ENCODE measurements at places on chromosomes 13 and 19.

GRCh38 chr13:34864671-34865070, 77.4 kb upstream of the NBEA start:
- peak; percentile 5 for DNase-seq

- peak; percentile 55 for DNase-seq
These were observed 26.4 kb upstream of the SCEL start for GRCh38 chr13:77508959-77509620.

- no peak for DNase-seq
These were observed 15.4 kb downstream of the ADAT3 start for GRCh38 chr19:1920644-1921043.

GRCh38 chr19:48964205-48965039, 687 bp upstream of the FTL start:
- no peak for DNase-seq

GRCh38 chr13:66195238-66195637, 1034.9 kb downstream of the PCDH9 start:
- DNase-seq = no peak

GRCh38 chr19:17506745-17507144, 4.7 kb upstream of the PGLS start:
- DNase-seq = no peak

GRCh38 chr19:46863818-46864629, 3.2 kb downstream of the ARHGAP35 start:
- peak; percentile 93 for DNase-seq

DNA sequence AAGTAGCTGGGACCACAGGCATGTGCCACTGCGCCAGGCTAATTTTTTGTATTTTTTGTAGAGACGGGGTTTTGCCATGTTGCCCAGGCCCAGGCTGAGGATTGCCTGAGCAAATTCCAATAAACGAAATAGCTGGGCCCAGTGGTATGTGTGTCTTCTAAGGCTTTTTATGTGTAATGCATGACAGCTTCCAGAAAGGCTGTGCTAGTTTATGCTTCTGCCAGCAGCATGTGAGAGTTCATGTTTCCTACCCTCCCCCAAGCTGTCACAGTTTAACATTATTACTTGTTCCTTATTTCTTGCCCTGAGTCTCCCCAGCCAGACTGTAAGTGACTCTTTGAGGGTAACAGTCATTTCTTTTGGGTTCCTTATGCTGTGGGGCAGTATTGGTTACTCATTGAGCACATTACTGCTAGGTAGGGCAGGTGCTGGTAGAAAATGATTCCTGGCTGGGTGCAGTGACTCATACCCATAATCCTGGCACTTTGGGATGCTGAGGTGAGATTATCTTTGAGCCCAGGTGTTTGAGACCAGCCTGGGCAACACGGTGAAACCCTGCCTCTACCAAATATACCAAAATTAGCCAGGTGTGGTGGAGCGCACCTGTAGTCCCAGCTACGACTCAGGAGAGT, 13.6 kb downstream of the GPATCH1 start:
- no peak for DNase-seq

DNA sequence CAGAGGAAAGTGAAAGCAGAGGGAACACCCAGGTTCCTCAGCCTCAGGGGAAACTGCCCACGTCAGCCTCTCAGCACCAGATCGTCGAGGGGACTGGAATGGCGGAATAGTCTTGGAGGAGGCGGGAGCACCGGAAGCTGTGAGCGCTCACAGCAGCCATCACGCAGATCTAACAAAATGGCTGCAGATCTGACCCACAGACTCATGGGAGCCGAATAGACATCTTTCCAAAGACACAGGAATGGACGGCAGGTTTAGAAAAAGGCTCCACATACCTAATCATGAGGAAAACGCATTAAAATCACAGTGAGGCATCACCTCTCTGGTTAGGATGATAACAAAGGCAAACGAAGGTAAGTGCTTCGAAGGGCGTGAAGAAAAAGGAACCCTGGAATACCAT, 11.8 kb upstream of the LILRA2 start:
- DNase-seq = no peak

GRCh38 chr13:78430166-78430791, 173.1 kb downstream of the POU4F1 start:
- DNase-seq = no peak

DNA sequence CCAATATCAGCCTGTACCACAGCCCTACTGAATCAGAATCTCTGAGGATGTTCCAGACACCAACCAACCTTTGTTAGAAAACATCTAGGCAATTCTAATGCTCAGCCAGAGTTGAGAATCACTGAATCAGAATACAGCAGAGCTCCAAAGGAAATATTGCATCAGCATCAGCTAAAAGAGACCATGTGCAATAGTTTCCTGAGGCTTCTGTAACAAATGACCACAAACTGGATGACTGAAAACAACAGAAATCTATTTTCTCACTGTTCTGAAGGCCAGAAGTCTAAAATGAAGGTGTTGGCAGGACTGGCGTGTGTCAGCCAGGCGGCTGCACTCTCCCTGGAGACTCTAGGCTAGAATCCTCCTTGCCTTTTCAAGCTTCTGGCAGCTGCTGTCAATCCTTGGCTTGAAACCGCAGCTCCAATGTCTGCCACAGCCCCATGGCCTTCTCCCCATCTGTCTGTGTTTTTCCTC, 1.2 kb upstream of the DCT start:
- DNase-seq = no peak

DNA sequence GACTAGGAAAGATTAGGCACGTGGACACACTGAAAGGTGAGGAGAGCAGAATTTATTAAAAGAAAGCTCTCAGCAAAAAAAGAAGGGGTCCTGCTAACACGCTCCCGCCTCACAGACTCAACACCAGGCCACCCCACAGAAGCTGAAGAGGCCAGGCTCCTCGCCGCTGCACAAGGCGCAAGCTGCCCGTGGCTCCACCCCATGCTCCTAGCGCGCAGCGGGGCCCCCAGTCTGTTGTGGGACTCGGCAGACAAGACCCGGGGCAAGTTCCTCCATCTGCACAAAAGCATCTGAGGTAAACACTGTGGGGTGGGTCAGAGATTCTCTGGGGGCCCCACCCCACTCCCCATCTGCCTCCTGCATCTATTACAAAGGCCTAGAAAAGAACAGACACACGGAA, 1462.4 kb downstream of the EFNB2 start:
- no peak for DNase-seq

DNA sequence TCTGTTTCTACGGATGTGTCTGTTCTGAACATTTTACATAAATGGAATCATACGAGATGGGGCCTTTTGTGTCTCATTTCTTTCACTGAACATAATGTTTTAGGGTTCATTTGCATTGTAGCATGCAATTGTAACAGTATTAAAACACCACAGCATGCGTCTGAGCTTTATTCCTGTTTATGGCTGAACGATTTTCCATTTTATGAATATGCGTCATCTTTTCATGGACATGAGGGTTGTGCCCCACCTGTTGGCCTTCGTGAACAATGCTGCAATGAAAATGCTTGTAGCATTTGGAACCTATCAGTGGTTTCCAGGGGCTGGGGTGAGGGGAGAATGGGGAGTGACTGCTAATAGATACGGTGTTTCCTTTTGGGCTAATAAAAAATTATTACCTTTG, 5.1 kb downstream of the OR10H1 start:
- no peak for DNase-seq

DNA sequence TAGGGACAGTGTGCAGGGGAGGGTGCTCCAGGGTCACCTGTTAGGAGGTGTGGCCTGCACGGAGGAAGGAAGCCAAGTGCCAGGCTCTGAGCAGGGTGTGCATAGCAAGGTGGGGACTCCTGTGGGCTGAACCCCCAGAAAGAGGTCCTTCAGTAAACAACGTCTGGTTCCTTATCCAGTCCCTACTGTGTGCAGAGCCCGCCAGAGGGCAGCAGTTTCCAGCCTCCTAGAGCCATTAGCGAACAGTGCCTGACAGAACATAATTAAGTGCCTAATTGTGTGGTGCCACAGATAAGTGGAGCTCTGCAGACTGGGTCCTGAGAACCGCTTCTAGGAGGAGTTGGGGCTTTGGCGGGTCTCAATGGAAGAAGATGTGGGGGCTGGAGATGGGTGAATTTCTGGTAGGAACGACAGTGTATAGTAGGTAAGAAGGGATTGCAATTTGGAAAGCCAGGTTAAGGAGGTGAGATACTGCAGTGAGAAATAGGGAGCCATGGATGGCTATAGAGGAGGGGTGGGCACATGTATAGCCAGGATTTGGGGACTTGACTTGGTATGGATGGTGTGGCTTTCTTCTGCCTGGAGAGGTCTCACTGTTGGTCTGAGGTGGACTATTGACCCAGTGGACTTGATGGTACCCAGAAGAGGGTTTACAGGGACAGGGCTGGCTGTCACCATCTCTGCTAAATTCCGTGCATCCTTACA, 323.1 kb downstream of the ZNF536 start:
- DNase-seq = peak; percentile 2

- DNase-seq = no peak
These were observed 65.2 kb upstream of the USPL1 start for GRCh38 chr13:30552567-30552966.

DNA sequence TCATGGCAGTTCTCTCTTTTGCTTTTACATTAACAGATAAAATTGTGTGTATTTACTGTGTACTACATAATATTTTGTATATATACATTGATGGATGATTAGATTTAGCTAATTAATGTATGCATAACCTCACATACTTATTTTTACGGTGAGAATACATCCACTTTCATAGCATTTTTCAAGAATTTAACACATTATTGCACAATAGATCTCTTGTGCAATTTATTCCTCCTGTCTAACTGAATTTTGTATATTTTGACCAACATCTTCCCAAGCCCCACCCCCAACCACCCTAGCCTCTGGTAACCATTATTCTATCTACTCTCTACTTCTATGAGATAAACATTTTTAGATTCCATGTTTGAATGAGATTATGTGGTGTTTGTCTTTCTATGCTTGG, 194.7 kb downstream of the RBM26 start:
- DNase-seq = no peak

GRCh38 chr19:45451131-45451849, 16.5 kb upstream of the FOSB start:
- peak; percentile 56 for DNase-seq

DNA sequence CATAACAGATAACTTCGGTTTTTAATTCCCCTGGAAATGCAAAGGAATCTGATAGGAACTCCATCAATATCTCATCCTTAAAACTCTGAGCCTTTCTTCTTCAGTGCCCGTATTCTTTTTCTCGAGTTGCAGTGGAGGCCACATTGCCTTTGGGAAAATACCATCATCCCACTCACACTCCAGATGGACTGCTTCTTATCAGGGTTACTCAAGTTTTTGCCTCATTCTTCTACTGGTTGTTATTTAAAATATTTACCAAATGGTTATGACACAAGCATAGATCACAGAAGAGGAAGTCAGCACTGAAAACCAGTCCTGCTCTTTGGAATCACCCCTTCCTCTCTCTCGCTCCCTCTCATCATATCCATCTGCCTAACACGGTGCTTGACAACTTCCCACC, 1020.5 kb upstream of the SLC10A2 start:
- DNase-seq = no peak

DNA sequence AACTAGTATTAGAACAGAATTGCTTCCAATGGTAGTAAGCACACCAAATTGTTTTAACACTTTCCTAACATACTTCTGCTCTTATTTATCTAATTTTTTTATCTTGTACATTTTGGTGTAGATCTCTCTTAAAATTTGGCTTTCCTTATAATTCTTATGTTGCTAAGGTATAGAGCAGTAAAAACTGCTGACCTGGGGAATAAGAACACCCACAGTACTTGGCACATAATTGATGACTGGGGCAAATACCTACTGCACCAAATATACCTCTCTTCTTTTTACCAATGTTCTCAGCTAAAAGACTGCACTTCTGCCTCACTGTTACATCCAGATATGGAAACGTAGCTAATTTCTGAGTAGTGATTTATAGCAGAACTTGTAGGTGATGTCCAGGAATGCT, 642.2 kb downstream of the LIG4 start:
- no peak for DNase-seq

DNA sequence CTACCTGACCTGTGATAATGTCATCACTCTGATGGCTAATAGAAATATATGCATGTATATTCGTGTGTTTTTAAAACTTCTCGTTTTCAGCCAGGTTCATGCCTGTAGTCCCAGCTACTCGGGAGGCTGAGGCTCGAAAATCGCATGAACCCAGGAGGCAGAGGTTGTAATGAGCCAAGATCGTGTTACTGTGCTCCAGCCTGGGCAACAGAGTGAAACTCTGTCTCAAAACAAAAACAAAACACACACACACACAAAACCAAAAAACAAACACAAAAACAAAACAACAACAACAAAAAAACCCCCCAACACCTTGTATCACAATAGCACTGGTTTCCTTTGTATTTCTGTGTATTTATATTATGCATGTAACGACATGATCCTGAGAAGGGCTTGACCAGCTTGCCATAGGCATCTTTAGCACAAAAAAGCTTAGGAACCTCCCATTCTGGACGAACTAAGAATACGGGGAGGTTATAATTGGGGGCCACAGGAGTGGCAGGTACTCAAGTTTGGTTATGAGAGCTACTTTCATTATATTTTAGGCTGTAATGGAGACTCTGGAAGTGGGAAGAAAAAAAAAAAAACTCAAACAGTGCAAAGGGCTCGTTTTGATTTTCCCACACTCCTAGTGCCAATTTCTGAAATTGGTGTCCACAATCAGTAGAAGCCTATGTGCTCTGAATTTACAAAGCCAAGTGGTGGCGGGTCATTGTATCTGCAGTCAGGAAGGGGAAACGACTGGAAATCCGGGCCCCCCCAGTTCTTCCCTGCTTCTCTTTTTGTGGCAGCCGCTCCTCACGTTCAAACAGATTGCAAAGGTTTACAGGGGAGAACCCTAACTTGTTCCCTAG, 1.2 kb upstream of the ACP7 start:
- DNase-seq = no peak

GRCh38 chr13:43802511-43802910, 15.7 kb upstream of the ENOX1 start:
- no peak for DNase-seq

- peak; percentile 33 for DNase-seq
These were observed 113.3 kb upstream of the KL start for GRCh38 chr13:32902874-32903273.

- no peak for DNase-seq
These were observed 3.9 kb downstream of the TEX30 start for GRCh38 chr13:102769679-102770078.

GRCh38 chr19:4967738-4968461, 1.0 kb upstream of the KDM4B start:
- DNase-seq = peak; percentile 52

All from EL (cell line).